ENCODE measurements at places on chromosomes 5 and 9.

DNA sequence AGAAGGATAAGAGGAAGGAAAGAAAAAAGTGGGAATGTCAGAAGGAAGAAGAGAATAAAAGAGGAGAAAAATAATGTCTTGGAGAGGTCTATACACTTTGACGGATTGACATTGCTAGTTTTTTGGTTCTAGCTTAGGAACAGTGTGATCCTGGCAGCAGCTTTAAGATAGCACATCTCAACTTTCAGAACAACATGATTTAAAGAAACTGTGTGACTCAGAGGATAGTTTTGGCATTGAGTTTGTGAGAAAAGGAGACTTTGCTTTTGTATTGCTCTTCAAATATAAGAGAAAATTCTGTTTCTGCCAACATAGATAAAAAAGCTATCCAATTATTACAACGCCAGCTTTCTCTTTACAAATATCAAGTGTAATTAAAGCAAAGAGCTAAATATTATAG, 260.7 kb upstream of the ARRDC3 start:
- no peaks in the 10 kb centered on the region for H3K27me3 ChIP-seq
- H3K27ac ChIP-seq: peak overlapping the region; percentile 64
- no peak for DNase-seq
- H3K4me1 ChIP-seq: peaks cover 24% of the 10 kb centered on the region

- DNase-seq: no peak
- no peaks in the 10 kb centered on the region for H3K36me3 ChIP-seq
- no peak overlapping the region for H3K4me3 ChIP-seq
- peaks cover 3% of the 10 kb centered on the region for H3K4me1 ChIP-seq
These were observed 110.3 kb upstream of the ZNF608 start for GRCh38 chr5:124856726-124857125.

DNA sequence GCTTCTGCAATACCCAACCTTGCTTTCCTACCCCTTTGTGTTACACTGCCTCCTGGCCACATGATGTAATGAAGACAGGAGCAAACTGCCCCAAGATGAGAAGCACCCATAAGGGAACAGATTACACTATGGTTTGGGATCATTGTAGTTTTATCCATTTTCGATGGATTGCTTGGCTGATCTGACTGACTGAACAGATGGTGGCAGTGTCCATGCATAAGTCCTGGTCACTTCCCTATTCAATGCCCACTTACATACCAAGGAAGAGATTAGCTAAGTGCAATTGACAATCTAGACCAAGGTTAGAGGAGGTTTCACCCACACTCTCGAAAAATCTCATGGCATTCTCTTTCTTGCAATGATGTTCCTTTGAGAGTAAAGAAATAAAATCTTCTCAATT, 319.9 kb downstream of the RAB3C start:
- H3K27me3 ChIP-seq: no peaks in the 10 kb centered on the region
- DNase-seq: no peak
- no peak overlapping the region for H3K27ac ChIP-seq
- peaks cover 17% of the 10 kb centered on the region for H3K4me1 ChIP-seq

DNA sequence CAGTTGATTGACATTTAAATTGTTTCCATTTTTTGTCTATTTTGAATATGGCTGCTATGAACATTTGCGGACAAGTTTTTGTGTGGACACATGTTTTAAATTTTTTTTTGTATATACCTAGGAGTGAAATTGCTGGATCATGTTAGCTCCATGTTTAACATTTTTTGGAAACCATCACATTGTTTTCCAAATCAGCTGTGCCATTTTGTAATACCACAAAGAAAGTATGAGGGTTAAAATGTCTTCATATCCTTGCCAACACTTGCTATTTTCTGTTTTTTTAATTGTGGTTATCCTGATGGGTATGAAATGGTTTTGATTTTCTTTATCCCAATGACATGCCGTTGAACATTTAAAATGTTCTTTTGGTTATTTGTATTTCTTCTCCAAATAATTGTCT, 52.1 kb downstream of the CARTPT start:
- no peak for DNase-seq
- H3K4me1 ChIP-seq: peaks cover 8% of the 10 kb centered on the region
- no peak overlapping the region for H3K4me3 ChIP-seq
- H3K27ac ChIP-seq: no peak overlapping the region
- no peaks in the 10 kb centered on the region for H3K36me3 ChIP-seq
- peaks cover 2% of the 10 kb centered on the region for H3K27me3 ChIP-seq

- no peak overlapping the region for H3K4me3 ChIP-seq
- H3K27ac ChIP-seq: no peak overlapping the region
- H3K36me3 ChIP-seq: no peaks in the 10 kb centered on the region
- DNase-seq: no peak
These were observed 124.3 kb upstream of the ANKRD55 start for GRCh38 chr5:56357426-56357825.

- no peaks in the 10 kb centered on the region for H3K4me1 ChIP-seq
- H3K4me3 ChIP-seq: no peak overlapping the region
- no peak overlapping the region for H3K27ac ChIP-seq
- H3K27me3 ChIP-seq: no peaks in the 10 kb centered on the region
These were observed 139.5 kb downstream of the MUSK start for GRCh38 chr9:110807956-110808598.

DNA sequence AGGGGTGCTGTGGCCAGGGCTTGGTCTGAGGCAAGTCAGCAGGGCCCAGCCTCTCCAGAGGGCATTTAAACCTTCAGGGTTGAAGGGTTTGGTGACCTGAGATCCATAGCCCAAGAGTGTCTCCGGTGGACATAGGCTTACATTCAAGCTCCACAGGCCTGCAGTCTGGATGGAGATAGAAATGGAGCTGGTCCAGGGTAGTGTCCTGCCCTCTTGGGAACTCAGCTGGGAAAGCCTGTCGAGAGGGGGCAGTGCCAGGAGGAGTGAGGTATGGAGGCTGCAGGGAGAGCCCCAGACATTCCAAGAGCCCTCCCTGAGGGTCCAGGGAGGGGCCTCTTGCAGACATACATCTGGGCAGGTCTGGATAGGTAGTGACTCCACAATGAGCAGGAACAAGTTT, 177.0 kb upstream of the MVB12B start:
- H3K4me1 ChIP-seq: no peaks in the 10 kb centered on the region
- H3K27me3 ChIP-seq: peaks cover 51% of the 10 kb centered on the region
- peak; percentile 41 for DNase-seq
- peaks cover 1% of the 10 kb centered on the region for H3K36me3 ChIP-seq

GRCh38 chr9:111615928-111616327, 15.2 kb upstream of the DNAJC25 start:
- DNase-seq: no peak
- H3K4me1 ChIP-seq: peaks cover 20% of the 10 kb centered on the region
- H3K4me3 ChIP-seq: no peak overlapping the region
- no peaks in the 10 kb centered on the region for H3K27me3 ChIP-seq
- H3K27ac ChIP-seq: peak overlapping the region; percentile 4

DNA sequence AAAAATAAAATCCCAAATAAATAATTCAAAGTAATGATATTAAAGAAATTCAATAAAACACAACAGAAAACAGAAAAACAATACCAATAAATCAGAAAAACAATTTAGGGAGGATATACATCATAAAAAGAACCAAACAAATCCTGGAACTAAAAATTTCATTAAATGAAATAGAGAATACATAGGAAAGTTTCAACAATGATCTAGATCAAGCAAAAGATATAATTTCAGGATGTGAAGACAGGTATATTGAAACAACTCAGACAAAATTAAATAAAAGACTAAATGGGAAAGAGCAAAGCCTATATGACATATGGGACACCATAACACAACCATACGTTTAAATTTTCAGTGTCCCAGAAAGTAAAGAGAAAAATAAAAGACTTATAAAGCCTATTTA, 85.1 kb upstream of the GHR start:
- H3K27ac ChIP-seq: no peak overlapping the region
- H3K36me3 ChIP-seq: no peaks in the 10 kb centered on the region
- no peaks in the 10 kb centered on the region for H3K27me3 ChIP-seq

DNA sequence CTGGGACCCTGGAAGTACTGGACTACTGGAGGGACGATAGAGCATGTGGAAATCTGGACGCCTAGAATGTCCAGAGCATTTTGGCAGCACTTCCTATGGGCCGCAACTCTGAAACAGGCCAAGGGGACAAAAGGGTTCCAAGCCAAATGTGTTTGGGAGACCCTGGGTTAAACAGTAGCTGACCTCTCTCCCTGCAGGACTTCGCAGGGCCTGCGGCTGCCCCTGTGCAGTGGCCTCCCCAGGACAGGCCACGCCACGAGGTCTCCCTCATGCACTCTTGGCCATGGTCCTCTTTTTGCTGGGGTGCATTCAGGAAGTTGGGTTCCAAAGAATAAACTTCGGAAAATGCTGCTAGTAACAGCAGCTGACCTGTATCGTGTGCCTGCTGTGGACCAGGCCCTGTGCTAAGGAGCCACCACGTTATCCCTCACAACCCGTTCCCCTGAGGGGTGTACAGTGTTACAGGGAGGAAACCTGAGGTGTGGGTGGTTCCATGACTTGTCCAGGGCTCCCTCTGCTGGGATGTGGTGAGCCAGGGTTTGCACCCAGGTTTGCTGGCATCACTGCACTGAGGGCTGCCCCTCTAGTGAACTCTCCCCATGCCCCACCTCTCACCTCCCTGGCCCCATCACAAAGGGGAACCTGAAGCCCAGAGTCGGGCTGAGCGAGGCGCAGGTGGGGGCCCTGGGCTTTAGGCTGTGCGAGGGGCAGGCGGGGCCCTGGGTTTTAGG, 79.4 kb downstream of the AMBP start:
- H3K27ac ChIP-seq: no peak overlapping the region
- H3K4me1 ChIP-seq: peaks cover 33% of the 10 kb centered on the region
- H3K27me3 ChIP-seq: no peaks in the 10 kb centered on the region
- H3K4me3 ChIP-seq: no peak overlapping the region

GRCh38 chr5:13278148-13278547, 666.3 kb downstream of the DNAH5 start:
- no peaks in the 10 kb centered on the region for H3K27me3 ChIP-seq
- no peak for DNase-seq
- no peaks in the 10 kb centered on the region for H3K36me3 ChIP-seq
- no peak overlapping the region for H3K4me3 ChIP-seq
- H3K4me1 ChIP-seq: no peaks in the 10 kb centered on the region

DNA sequence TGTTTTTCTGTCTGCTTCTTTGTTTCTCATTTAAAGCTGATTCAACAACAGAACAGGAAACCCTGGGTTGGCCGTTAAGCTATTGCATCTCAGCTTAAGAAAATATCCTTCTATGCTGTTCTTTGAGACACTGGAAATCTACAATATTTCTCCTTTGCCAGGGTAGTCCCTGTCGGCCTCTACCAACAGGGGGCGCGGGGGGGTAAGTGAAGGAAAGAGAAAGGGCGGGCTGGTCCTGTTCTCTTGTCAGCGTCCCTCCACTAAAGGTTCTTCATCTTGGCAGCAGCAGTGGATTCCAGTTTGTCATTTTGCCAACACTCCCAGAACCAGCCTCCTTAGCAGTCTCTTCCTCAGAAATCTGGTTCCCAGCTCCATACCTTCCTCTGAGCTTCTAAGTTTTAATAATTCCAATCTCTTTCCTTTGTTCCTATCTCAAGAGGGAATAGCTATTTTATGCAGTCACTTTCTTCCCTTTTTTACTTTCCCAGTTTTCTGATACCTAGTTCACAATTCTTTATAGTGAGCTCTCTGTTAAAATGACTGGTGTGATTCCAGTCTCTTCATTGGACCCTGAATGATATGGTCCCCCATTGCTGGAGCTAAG, 222.3 kb downstream of the GLIS3 start:
- peak overlapping the region; percentile 7 for H3K4me3 ChIP-seq
- H3K27ac ChIP-seq: peak overlapping the region; percentile 87
- no peak for DNase-seq

- no peak for DNase-seq
- no peak overlapping the region for H3K4me3 ChIP-seq
- H3K27ac ChIP-seq: peak overlapping the region; percentile 33
These were observed 23.3 kb downstream of the TRIO start for GRCh38 chr5:14166437-14166836.

DNA sequence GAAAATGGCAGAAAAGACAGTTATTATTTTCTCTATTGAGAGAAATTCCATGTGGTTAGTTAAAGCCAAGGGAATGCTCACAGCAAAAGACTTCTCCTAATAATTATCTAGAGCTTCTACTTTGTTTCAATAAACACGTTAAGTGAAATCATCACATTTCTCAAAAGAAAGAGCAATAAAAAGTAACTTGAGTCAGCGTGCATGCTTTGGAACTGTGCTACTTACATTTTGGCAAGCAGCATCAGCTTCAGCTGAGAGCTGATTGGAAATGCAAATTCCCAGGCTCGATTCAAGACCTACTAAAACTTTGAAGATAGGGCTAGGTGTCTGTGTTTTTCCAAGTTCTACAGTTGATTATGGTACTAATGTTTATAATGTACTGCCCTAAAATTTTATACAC, 132.1 kb downstream of the CDH18 start:
- H3K4me1 ChIP-seq: peaks cover 13% of the 10 kb centered on the region
- H3K4me3 ChIP-seq: no peak overlapping the region
- H3K27me3 ChIP-seq: peaks cover 2% of the 10 kb centered on the region
- no peaks in the 10 kb centered on the region for H3K36me3 ChIP-seq
- H3K27ac ChIP-seq: no peak overlapping the region
- no peak for DNase-seq

DNA sequence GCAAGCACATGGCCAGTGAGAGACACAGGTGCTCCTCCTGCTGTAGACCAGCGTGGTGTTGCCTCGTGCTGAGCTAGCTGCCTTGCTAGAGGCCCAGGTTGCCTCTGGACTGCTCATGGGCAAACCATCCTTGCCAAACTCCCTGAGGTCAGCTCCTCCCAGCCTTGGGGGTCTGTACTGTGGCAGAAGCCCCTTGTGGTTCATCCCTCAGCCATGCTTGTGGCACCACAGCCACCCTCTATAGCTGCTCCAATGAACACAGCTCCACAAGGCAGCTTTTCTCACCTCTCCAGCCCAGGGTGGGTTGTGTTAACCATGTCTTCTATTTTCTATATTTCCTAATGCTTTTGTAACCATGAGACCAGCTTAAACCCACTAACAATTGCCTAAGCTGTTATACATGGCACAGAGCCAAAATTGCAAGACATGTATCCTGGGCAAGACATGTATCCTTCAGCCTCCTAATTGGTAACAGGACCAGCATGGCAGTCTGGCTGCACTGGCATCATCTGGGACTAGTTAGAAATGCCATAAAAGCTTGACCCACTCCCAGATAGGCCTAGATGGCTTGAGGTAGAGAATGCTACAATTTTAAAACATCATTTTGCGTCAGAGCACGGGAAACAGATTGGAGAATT, 183.1 kb upstream of the S1PR3 start:
- peaks cover 13% of the 10 kb centered on the region for H3K27me3 ChIP-seq
- no peaks in the 10 kb centered on the region for H3K36me3 ChIP-seq
- no peak overlapping the region for H3K4me3 ChIP-seq
- no peak for DNase-seq
- no peak overlapping the region for H3K27ac ChIP-seq

GRCh38 chr5:125660231-125660895, 762.8 kb upstream of the GRAMD2B start:
- peaks cover 18% of the 10 kb centered on the region for H3K4me1 ChIP-seq
- no peaks in the 10 kb centered on the region for H3K36me3 ChIP-seq
- no peak for DNase-seq
- H3K4me3 ChIP-seq: no peak overlapping the region

DNA sequence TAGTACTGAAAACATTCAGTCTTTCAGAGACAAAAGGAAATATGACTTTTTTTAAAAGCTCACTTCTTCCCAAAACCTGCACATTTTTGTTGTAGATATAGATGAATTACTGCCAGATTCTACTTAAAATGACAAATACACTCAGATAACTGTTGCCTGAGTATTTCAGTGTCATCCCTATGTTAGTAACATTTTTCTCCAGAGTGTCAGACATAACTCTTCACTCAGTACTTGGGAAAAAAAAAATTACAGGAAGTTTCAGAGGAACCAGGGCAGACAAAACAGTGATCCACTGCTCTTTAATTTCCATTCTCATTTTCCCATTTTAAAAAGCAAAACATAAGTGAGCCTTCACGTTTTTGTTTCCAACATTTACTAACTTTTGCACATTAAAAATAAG, 79.3 kb upstream of the ITGA1 start:
- no peak for DNase-seq
- peak overlapping the region; percentile 46 for H3K27ac ChIP-seq
- peaks cover 62% of the 10 kb centered on the region for H3K4me1 ChIP-seq
- H3K36me3 ChIP-seq: no peaks in the 10 kb centered on the region
- no peak overlapping the region for H3K4me3 ChIP-seq

Measured in chondrocyte (in vitro differentiated cells).